Stimulated activated CD4-positive, alpha-beta T cell treated with anti-CD3 and anti-CD28 coated beads, Interleukin-15, amount 100 ng/mL, for 24 hours (primary cell): ENCODE measurements at places on chromosomes 7 and 10.

DNA sequence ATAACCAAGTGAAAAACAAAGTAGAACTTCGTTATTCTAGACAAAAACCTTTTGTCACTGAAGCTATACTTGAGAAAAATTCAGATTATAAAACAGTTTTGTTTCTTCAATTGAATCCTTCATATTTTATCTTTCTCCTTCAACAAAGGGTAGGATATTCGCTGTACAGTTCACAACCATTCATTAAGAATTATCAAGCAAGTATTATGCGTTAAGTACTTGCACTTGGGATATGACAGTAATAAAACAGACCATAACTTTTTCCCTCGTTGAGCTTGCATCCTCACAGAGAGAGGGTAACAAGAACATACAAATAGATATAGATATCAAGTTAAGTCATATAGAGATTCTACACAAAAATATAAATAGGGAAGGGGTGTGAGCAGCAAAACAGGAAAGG, 61.2 kb upstream of the MEOX2 start:
- no peak for DNase-seq

- no peak for DNase-seq
These were observed 5.5 kb upstream of the STEAP4 start for GRCh38 chr7:88312061-88312663.

DNA sequence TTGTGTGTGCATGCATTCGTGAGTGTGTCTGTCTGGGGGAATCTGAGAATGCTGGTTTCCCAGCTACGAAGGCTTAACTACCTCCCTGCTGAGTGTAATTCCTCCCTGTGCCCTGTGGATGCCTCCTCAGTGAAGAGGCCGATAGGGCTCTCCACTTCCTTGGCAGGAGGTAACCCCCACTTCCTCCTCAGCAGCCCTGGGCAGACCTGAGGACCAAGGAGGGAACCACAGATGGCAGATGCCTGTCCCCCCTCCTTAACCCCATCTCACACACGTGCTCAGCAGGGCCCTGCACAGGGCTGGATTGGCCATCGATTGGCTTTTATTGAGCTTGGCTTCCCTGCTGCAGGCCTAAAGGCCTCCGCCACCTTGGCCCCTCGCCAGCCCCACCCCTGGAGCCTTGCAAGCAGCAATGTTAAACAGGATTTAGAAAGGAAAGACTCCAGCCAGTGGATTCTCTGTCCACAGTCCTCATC, 45.6 kb upstream of the LRRC4 start:
- no peak for DNase-seq

- no peak for DNase-seq
These were observed 522 bp downstream of the CCL24 start for GRCh38 chr7:75813084-75813483.
